NCI-H146 (cell line): ENCODE measurements at places on chromosomes 2 and 18.

DNA sequence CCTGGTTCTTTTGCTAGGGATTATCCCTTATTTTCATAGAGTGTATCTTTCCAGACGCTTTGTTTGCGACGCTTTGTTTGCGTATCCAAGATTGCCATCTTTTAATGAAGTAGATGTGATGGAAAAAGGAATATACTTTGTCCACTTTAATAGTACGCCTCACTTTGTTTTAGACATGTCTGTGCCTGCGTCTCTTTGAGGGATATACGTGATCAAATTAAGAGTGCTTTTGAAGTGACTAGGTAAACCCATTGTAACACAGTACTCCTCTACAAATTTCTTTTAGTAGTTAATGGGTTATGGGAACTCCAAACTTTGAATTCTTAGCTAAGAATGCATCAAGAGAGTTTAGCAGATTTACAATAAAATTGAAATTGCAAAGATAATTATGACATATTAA lies 27.9 kb downstream of the ACSL3 start:
- DNase-seq, result no peak

- no peak for DNase-seq
These were observed 165.0 kb upstream of the CCDC68 start for GRCh38 chr18:55124078-55124763.

DNA sequence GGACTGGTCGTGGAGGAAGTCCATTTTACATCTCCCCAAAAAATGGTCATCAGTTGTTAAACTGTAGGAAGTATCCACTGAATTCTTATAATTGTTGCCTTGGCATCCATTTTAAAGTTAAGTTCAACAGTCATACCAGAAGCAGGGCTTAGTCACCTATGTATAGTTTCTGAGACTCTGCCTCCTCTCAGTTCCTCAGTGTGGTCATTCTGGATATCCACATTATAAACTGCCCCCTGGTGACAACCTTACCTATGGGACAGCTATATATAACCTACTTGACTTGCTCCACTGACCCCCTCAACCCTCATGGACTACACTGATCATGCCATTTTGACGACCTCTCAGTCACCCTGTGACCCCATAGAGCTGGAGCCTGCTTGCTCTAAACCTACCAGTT lies 617.0 kb downstream of the LRP1B start:
- DNase-seq, result no peak

DNA sequence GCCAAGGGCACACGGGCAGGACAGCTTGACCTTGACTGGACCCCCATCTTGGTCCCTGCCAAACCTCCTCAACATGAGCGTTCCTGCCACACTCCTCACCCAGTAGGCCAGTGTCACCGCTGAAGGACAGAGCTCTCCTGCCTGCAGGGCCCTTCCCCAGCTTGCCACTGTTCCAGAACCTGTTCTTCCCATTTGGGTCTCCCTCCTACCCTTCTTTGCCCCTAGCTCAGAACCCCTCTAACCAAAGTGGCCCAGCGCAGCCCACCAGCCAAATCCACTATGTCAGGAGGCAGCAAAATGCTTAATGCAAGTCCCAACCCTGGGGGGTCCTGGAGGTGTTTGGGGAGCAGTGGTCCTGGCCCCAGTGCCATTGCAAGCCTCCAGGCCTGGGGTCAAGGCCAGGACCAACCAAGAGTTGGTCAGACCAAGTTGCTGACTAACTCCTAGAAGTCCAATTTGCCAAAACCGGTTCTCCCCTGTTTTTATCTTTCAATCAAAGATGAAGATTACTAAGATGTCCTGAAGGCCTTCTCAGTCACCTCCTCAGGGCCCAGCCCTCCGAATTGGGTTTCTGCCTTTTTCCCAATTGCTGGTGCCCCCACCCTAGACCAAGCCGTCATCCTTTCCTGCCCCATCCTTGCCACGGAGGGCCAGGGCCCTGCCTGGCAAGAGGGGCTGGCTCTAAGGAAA lies 4.5 kb upstream of the ASPRV1 start:
- DNase-seq, result no peak

GRCh38 chr18:56873441-56874140 lies 222.4 kb downstream of the WDR7 start:
- peak; percentile 76 for DNase-seq

DNA sequence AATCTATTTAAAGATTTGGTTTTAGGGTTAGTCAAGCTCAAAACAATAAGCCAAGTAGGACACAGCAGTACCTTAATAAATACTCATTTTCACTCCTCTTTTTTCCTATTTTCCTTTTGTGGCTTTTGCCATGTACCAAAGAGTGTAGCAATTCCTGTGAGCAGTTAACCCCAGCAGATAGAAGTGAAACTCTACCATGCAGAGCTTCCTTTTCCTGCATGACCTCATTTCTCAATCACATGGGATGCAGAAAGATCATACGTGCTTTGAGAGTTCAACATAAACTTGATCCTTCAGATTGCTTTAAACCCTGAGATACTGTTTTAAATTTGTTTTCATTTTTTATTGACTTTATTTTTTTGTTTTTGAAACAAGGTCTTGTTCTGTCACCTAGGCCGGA lies 99.1 kb upstream of the ARHGAP15 start:
- no peak for DNase-seq
